BJ (cell line): ENCODE measurements at places on chromosomes 7 and 10. TPM values are rescaled to one million over a fixed set of nuclear protein-coding genes. Genes with fewer than 3 reads are reported as not detected.

- no peak for DNase-seq
Measured at GRCh38 chr10:89206402-89207180, 526 bp downstream of the CH25H start.

PNLIPRP3 gene
- not detected in 2 replicates for polyA plus RNA-seq

GRCh38 chr7:84801396-84801795, 385.5 kb downstream of the SEMA3D start:
- no peak for DNase-seq

DNA sequence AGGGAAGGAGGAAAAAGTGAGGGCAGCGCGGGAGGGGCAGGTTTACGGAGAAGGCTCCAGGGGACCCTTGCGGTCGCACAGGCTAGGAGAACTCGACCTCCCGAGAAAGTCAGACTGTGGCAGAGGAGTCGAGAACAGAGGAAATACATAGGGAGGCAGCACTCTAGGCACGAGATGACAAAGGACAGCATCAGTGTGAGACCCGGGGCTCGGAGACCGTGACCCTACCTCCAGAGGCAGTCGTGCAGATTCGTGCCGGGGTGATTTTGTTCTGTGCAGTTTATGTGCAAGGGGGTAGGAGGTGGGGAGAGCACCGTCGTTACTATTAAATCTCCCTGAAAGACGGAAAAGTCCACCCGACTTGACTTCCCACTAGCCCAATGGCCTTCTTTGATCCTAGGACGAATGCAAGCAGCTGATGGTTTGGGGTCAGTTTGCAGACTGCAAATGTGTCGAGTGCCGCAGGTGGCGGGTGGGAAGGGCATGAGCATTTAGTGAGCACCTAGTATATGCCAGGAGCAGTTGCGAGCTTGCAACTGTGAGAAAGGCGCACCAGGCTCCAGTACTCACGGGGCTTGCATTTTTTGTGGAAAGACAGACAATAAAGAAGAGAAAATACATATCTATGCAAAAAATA, 674 bp upstream of the OSBPL3 start:
- DNase-seq, result no peak
